Breast epithelium (tissue), 4 donors: ENCODE measurements at places on chromosomes 2 and 18. TPM values are rescaled to one million over a fixed set of nuclear protein-coding genes. Genes with fewer than 3 reads are reported as not detected.

DNA sequence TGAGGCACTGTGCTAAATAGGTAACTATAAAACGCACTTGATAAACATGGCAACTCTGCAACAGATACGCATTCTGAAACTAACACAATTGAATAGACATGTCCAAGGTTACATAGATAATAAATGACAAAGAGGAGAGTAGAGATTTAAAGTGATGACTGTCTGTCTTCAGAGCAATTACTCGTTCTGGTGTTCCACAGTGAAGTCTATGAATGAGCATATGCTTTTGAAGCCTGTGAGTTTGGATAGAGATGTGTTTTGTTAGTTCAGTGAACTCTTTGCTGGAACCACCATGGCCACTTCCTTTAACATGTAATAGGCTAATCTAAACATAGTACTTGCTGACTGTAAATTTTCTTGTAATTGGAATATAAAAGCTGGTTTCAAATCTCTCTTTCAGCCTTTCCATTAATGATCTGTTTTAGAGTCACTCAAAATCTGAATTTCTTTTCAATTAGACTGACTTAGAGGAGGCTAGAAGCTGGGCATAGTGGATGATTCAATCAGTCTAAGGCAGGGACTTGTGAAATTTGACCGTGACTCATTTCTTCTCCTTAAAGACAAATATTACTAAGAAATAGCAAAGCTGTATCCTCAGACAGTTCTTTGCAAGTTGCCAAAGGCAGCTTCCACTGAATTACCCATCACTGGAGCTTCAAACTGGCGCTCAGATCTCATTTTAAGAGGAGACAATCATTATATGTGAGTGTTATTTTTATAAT is 1130.1 kb upstream of the CELF4 start:
- no peaks in the 10 kb centered on the region for H3K27me3 ChIP-seq
- H3K4me3 ChIP-seq, result no peak overlapping the region
- DNase-seq, result no peak
- H3K36me3 ChIP-seq, result no peaks in the 10 kb centered on the region
- no peak overlapping the region for H3K27ac ChIP-seq

- no peaks in the 10 kb centered on the region for H3K36me3 ChIP-seq
- H3K4me3 ChIP-seq, result no peak overlapping the region
- no peaks in the 10 kb centered on the region for H3K4me1 ChIP-seq
- DNase-seq, result no peak
- no peak overlapping the region for H3K27ac ChIP-seq
These were observed 234.9 kb downstream of the TRIB2 start for GRCh38 chr2:12951657-12951973.

The RUFY4 gene
- not detected for total RNA-seq

The SERPINB3 gene
- total RNA-seq, result not detected

DNA sequence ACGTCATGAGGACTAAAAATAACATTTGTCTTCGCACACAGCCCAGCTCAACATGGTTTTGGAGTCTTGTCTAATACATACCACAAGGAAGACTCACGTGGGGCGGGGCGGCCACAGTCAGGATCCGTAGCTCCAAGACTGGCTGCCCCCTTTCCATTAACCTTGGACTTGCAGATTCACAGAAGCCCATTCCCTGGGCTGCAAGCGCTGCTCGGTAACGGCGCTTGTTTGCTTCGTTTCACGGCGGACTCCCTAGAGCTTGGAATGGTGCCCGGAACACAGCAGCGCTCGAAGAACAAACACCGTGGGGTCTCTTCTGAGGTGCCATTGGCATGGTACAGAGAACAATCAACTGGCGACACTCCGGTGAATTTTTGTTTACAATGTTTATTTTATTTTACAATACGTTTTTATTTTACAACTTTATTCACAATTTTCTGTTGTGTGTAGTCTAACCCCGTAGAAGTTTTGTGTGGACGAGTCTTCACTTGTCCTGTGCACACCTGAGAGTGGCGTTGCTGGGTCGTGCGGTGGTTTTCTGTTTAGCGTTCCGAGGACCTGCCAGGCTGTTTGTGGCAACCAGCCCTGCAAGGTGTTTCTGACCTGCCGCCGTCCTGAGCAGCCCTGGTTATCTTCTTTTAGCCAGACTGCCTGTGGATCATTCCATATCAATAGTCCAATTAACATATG is 126.5 kb downstream of the GALR1 start:
- no peaks in the 10 kb centered on the region for H3K36me3 ChIP-seq
- no peak overlapping the region for H3K27ac ChIP-seq
- H3K4me3 ChIP-seq, result no peak overlapping the region
- no peak for DNase-seq
- no peaks in the 10 kb centered on the region for H3K27me3 ChIP-seq
- no peaks in the 10 kb centered on the region for H3K4me1 ChIP-seq

The SCN9A gene
- 3.5 TPM for total RNA-seq

DNA sequence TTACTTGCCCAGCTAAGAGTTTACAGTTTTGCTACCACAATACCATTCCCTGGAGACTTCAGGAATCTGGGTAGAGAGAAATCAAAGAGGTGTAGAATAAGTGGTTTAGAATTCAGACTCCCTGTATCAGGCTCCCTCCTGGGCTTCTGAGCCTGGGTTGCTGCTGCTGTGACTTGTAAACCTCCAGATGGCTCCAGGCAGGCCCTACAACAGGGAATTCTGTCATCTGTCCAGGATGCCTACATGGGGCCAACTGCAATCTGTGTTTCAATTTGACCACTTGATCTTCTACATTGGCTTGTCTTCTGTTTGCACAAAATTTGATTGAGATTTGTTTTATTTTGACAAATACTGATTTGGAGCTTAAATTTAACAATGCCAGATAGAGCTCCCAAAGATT is 183.9 kb downstream of the RAD51AP2 start:
- H3K27me3 ChIP-seq, result no peaks in the 10 kb centered on the region
- H3K4me3 ChIP-seq, result no peak overlapping the region
- H3K4me1 ChIP-seq, result no peaks in the 10 kb centered on the region
- H3K36me3 ChIP-seq, result no peaks in the 10 kb centered on the region
- DNase-seq, result no peak

GRCh38 chr18:35331367-35332087 is 12.7 kb downstream of the ZNF24 start:
- H3K4me1 ChIP-seq, result no peaks in the 10 kb centered on the region
- no peak overlapping the region for H3K27ac ChIP-seq
- H3K36me3 ChIP-seq, result no peaks in the 10 kb centered on the region

The CCL20 gene
- not detected for total RNA-seq

DNA sequence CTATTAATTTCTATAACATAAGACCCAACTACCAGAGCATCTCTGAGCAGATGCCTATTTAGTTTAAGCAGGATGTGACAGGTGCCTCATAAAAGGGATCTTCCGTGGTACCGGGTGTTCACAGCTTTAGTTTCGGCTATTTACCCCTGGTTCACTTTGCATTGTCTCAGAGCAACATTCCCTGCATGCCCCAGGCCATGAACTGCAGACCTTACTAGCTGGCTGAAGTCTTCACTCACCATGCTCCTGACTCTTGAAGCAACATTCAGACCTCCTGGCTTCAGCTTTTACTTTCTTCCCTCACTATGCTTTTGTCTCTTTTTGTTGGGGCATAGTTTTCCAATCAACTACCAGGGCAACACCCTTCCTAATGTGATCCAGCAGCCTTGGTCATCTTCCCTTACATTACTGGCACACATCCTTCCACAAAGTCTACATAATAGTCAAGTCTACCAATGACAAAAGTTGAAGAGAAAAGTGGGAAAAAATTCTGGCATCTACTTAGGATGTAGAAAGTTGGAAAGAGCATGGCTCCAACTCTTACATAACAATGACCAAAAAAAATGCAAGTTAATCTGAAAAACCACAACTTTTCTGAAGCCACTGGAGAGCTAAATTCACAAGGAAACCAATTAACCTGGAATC is 99.2 kb downstream of the SESTD1 start:
- no peak for DNase-seq
- H3K36me3 ChIP-seq, result peaks cover 3% of the 10 kb centered on the region
- H3K4me3 ChIP-seq, result no peak overlapping the region
- no peaks in the 10 kb centered on the region for H3K4me1 ChIP-seq
- no peak overlapping the region for H3K27ac ChIP-seq
- H3K27me3 ChIP-seq, result no peaks in the 10 kb centered on the region

- no peaks in the 10 kb centered on the region for H3K27me3 ChIP-seq
- DNase-seq, result no peak
- no peaks in the 10 kb centered on the region for H3K4me1 ChIP-seq
These were observed 240.0 kb upstream of the GULP1 start for GRCh38 chr2:188051706-188052105.
